ENCODE measurements at places on chromosomes 4 and X.

DNA sequence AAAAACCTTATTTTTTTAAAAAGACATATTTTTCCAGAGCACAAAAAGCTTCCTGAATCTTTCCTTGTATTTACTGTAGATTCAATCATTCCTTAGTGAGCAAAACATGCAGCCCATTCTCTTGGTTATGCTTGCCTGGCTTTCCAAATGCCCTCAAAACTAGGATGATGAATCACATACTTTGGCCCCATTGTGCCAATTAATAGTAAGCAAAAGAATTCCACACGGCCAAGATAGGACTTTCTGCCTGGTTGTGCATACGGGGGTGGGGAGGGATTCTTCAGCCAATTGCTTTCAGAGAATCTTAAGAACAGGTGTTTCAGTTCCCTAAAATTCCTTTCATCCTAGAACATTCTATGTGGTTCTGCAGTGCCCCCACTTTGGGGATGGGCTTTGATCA is 7.0 kb downstream of the RAI2 start:
- DNase-seq = no peak

GRCh38 chr4:108035691-108036090 is 46.0 kb downstream of the HADH start:
- DNase-seq = no peak

DNA sequence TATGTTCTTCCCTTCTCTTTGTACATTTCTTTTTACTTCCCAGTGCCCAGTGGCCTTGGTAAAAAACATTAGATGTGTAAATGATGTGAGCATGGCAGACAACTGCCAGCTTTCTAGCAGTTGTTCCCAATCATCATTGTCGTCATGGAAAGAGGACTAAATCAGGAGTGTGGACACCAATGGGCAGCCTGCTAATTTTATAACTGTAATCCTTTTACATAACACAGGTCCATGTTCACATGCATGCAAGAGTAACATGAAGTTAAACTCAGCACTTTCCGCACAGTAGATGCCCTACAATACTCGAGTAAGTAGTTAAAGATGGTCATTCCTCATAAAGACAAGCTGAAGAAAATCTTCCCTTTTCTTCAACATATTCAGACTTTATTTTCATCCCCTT is 23.4 kb upstream of the G3BP2 start:
- DNase-seq = no peak

- no peak for DNase-seq
Measured at GRCh38 chr4:156832886-156833285, 138.7 kb downstream of the PDGFC start.

- DNase-seq = no peak
Measured at GRCh38 chrX:45621376-45622041, 420.8 kb upstream of the DIPK2B start.

DNA sequence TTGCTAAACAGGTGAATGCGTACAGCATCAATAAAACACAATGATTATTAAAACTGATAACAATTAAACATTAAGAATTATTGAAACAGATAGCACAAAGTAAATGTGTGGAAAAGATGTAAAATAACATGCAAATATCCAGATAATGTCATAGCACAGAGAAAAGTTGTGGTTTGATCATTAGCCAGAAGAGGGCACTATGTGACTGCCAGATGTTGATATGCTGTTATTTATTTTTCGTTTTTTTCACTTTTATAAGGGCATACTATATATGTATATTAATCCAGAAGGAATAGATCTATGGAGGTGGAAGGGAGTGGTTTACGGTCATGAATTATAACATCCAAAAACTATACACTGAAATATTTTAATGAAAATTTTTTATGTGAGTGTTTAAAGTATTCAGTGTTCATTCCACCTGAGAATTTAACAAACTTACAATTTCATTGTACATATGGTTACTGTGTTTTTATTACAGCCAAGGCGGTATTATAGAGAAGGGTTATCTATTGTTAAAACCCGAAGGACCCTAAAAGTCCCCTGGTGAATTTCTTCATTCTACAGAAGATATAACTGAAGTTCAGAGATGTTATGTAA is 211.9 kb upstream of the UGT8 start:
- DNase-seq = no peak

- DNase-seq = no peak
Measured at GRCh38 chr4:74615411-74615810, 170.5 kb downstream of the AREG start.

- no peak for DNase-seq
Measured at GRCh38 chr4:75989846-75990528, 758 bp downstream of the SDAD1 start.

DNA sequence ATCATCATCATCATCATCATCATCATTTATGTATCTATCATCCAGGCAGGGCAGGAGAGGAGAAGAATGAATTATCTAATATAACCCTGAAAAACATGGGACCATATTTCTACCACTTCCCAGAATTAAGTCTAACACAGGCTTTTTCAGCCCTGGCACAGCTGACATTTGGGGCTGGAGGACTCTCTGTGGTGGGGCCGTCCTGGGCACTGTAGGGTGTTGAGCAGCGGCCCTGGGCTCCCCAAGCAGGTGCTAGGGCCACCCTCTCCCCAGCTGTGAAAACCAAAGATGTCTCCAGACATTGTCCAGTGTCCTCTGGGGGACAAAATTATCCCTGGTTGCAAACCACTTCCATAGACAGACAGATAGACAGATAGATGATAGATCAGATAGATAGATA is 288.4 kb downstream of the CRLF2 start:
- no peak for DNase-seq

GRCh38 chr4:26802790-26803189 is 57.9 kb upstream of the STIM2 start:
- DNase-seq = no peak

GRCh38 chr4:109574931-109575804 is 15.1 kb downstream of the MCUB start:
- DNase-seq = no peak

DNA sequence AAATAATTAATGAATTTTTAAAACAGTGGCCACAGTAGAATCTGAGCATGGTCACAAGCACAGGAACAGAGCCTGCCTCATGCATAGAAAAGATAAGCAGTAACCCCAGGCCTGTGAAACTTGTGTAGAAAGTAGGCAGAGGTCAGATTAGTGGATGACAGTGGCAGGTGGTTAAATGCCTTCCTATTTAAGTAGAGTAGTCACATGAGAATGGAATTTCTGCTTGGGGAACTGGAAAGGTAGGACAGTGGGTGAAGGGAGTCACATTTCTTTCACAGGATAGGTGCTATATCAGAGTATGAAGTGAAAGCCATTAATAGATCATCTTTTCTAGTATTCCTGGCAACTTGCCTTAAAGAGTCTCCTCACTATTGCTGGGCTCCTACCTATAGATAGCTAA is 34.9 kb upstream of the ASB12 start:
- DNase-seq = no peak

GRCh38 chrX:128650326-128650725 is 598.1 kb upstream of the ACTRT1 start:
- no peak for DNase-seq

DNA sequence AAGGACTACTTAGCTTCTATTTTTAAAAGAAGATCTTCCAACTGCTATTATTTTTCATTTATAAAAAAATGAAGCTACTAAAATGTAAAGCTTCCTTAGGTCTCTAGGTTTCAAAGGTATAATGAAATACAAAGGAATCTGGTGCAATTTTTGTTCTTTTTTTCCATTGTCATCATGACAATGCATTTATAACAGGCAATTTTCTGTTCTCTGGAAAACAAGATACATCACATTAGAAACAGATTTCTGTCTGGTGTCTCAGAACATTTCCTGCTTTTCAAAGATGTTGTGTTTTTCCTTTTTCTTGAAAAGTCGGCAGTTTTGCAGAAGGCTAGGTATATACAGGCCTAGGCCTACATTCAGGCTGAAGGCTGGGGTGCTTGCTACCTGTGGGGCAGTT is 63.6 kb upstream of the ATP8A1 start:
- DNase-seq = no peak

- DNase-seq = no peak
Measured at GRCh38 chr4:134024251-134024650, 177.3 kb downstream of the PABPC4L start.

DNA sequence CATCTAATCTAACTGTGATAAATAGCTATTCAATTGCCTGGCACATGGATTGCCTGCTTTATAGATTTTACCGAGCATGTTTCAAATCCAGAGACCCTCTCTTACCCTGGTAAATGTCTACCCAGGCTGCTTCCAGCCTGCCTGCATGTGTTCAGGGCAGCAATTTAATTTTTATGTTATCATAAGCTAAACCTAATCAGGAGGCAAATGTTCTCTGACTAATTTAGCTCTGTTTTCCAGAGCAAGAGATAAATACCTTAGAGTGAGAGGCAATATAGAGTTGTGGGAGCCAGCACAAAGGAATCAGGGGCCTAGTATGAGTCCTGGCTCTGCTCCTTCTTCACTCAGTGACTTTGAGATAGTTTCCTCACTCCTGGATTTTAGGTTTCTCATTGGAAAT is 37.7 kb downstream of the PARM1 start:
- no peak for DNase-seq

GRCh38 chr4:86586626-86587380 is 7.3 kb upstream of the PTPN13 start:
- DNase-seq = no peak
